ENCODE measurements at places on chromosomes 7 and 10.

- peak; percentile 61 for DNase-seq
Measured at GRCh38 chr10:8279598-8279997, 225.1 kb downstream of the GATA3 start.

DNA sequence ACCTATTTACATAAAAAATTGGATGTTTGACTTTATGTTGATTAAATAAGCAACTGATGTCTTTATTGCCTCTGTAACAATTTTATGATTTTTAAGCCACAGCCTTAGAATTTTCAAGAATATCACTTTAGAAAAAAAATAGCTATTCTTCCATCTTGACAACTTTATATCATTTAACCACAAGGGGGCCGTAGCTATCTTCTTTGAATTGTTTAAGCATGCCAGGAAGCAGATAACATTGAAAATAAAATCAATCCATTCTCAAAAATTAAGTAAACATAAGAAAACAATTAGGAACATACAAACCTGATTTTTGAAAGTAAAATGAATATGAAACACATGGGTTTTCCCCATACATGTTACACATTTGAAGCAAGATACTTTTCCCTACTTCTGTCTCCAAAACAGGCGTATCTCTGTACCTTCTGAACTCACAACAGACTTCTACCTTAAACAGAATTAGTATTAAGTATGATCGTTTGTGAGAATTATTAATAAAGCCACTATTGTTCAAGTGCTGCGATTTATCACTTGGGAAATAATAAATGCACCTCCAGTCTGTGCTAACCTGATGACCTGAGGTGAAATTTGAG is 209.0 kb downstream of the CACNA2D1 start:
- DNase-seq, result peak; percentile 71

DNA sequence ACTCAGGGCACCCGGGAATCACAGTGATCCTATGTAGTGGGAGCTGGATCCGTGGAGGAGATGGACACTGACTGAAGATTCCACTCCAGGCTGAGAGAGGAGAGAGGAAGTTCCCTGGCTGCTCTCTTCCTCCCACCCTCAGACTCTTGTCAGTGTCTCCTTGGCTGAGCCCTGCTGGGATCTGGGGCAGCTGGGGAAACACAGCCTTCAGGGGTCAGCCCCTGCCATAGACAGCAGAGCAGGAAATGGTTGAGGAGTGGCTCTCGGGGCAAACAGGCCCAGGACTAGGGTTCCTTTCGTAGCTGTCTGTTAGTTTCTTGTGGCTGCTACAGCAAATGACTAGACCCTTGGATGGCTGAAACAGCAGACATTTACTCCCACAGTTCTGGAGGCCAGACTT is 174.4 kb upstream of the BMPER start:
- no peak for DNase-seq

DNA sequence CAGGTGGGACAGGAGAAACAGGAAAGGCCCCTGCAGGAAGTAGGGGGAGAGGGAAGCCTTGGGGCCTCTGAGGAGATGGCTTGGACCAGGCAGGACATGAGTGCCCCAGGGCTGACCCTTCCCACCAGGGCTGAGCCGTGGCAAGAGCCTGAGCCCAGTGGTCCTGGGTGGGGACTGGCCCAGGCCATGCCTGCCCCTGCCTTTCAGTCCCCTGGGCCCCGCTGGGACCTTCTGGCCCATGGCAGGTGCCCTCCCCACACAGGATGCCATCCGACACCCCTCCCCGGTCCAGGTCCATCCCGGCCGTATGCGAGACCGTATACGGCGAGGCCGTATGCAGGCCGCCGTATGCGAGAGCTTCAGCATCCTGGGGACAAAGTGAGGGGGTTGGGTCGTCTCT is 2.0 kb downstream of the GRIFIN start:
- DNase-seq, result no peak

DNA sequence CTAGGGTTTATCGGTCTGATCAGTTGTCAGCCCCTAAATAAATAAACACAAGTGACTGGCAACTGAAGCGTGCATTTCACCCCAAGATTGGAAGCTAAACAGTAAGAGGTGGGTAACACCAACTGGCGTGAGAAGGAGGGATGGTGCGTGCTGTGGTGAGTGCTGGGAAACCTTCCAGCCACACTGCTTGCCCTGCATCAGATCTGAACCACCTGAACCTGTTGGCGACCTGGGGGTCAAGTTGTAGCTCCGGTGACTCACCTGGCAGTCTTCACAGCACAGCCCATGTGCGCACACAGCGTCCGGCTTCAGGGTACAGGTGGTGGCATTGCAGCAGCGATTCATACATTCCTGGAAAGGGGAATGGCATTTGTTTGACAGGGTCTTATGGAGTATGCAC is 170.1 kb downstream of the FANK1 start:
- no peak for DNase-seq

- no peak for DNase-seq
Measured at GRCh38 chr10:120005207-120006201, 113.0 kb downstream of the SEC23IP start.

GRCh38 chr10:129808092-129808983 is 155.7 kb downstream of the EBF3 start:
- DNase-seq, result no peak

GRCh38 chr7:127809261-127809702 is 157.3 kb downstream of the SND1 start:
- peak; percentile 83 for DNase-seq

DNA sequence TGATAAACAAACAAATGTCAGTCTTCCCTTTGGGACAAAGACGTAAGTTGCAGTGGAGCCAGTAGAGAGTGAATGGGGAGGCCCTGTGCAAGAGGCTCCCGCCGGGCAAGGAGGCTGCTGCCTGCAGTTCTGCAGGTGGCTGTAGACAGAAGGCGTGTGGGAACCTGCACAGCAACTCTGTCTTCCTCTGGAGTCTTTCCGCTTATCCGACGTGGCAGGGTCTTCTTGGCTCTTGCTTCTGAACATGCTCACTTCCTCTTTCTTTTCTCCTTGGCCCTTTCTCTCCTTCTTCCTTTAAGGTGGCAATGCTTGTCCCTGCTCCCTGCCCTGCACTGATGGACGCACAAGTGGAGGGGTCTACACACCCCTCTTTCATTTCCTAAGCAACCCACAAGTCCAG is 122.5 kb downstream of the HIPK2 start:
- DNase-seq, result no peak

DNA sequence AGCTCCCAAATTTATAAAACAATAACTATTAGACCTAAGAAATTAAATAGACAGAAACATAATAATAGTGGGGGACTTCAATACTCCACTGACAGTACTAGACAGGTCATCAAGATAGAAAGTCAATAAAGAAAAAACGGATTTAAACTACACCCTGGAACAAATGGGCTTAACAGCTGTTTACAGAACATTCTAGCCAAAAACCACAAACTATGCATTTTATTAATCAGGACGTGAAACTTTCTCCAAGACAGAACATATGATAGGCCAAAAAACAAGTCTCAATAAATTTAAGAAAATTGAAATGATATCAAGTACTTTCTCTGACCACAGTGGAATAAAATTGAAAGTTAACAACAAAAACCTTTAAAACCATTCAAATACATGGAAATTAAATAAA is 46.4 kb downstream of the ZNF680 start:
- no peak for DNase-seq

- no peak for DNase-seq
Measured at GRCh38 chr7:45986355-45987298, 65.6 kb upstream of the IGFBP3 start.

DNA sequence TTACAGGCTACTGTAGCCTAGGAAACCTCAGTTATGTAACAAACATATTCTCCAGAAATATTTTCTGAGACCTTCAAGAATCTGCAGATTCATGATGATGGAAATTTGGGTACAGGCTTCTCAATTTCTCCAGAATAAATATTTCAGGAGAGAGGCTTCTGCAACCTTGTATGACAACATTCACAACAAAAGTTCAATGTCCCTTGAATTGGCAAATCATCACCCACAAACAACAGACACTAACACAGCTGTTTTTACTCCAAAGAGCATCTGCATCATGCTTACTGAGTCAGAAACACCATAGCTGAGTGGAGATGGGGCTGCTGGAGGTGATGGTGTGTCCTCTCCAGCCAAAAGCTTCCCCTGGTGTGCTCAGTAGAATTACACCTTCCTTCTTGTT is 9.3 kb upstream of the COBL start:
- DNase-seq, result no peak

- peak; percentile 78 for DNase-seq
Measured at GRCh38 chr10:122939856-122940543, 14.0 kb downstream of the C10orf88 start.

DNA sequence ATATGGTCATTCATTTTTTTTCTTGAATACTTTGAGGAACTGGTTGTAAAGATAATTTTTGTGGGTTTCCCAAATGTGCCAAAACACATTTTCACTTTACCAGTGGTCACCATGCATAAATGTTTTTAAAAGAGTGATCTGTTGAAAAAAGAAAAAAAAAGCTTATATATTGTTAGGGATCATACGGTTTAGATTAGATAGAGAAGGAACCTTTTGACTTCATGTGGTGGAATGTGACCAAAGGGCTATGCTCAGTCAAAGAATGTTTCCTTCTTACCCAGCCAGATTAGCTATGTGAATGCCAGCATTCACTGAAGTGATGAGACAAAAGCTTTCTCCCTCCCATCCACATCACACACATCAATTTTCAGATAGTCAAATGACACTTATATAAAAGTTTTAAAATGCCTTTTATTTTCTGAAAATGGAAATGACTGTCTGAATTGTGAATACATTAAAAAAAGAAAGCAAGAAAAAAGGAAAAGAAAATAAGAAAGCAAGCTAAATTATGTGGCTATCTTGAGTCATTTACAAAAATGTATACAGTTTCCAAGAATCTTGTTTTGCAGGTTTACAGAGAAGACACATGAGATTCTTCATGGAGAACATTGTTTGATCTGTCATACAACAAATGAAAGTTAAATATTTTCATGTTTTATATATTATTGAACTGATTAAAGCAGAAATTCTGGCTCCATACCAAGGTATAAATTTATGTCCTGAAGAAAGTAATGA is 8.6 kb upstream of the CPED1 start:
- DNase-seq, result no peak

DNA sequence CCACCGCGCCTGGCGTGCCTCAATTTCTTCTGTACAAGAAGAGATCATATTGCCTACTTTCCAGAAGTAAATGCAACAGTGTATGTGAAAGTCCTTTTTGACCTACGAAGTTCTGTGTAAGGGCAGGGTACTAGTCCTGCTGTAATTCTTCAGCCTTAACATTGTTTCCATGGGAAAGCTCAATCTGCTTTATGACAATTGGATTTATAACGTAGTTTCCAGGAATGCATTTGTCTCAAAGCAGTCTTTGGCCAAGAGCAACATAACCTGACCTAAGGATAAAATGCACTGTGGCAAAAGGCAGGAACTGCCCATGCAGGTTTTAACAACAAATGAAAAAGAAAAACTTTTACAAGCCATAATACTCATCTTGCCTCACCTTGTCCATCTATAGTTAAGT is 108.1 kb upstream of the PODXL start:
- DNase-seq, result no peak

DNA sequence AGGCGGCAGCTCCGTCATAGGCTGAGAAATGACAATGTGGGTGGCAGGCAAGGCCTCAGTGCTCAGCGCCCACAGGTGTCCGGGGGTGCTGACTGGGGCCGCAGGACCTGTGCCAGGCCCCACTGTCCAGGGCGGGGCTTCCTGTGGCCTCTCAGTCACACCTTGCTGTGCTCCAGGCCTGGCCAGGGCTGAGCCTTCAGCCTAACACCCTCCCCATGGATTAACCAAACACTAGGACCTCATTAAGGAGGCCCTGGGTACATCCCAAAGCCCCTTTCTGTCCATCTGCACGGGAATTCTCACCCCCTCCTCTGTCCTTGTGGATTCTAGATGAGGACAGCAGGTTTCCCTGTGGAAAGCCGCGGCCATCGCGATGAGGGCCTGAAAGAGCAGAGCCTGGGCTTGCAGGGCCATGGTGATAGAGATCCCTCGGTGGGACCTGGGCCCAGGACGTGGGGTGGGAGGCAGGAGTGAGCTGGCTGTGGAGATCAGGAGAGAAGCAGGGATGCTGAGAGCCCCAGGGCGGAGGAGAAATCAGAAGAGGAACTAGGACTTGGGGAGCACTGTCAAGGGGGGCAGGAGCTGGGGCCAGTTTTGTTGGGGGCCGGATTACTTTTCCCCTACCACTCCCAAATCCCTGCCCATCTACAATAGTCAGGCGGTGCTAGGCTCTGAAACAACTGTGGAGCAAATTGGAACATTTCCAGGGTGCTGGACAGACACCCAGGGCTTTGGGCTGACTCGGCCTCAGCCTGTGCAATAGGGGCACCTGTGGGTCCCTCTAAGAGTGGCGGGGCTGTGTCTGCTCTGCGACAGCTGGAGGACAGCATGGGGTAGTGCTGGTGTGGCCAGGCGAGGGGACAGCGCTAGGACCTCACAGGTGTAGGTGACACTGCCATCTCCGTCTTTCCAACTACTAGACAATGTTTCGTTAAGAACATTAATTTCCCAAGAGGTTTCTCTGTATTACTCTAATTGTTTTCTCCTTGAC is 23.3 kb upstream of the MNX1 start:
- DNase-seq, result no peak

DNA sequence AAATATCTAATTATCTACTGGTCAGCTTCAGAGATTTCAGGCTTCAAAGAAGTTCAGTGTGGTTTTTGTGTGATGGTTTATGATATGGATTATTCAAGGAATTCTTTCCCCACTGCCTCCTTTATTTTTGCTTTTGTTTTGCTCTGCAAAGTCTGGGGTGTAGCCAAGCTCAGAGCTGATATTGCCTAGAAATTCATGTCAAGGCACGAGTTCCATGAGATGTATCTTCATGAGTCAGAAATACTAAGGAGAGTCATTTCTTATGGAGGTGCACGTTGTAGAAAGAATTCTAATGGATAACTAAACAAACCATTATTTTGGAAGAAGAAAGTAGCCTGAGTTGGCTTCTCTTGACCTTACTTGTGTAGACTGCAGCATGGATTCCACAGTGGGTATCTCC is 37.4 kb downstream of the VIM start:
- DNase-seq, result no peak

DNA sequence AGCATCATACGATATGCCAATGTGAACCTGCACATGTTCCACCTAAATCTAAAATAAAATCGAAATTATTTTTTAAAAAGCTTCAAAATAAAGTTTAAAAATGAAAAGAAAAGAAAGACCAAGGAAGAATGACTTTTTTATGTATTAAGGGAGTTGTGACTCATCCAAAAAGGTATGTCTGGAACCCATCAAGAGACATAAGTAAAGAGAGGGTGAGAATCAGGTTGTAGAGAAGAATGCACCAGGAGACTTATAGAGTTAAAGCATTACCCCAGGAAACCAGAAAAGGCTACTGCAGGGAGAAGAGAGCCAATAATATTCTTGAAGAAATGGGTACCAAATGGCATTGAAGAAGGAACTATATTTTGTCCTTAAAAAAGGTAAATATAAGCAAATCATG is 69.8 kb downstream of the CTTNBP2 start:
- no peak for DNase-seq

Measured in cardiac fibroblast (primary cell).